ENCODE measurements at places on chromosomes 7 and 10. TPM values are rescaled to one million over a fixed set of nuclear protein-coding genes. Genes with fewer than 3 reads are reported as not detected.

MACROH2A2 gene
- total RNA-seq, result 4.5 TPM

GRCh38 chr10:350981-351501, 215.8 kb downstream of the ZMYND11 start:
- H3K27ac ChIP-seq, result no peak overlapping the region
- no peaks in the 10 kb centered on the region for H3K27me3 ChIP-seq
- peaks cover 1% of the 10 kb centered on the region for H3K4me1 ChIP-seq
- no peak for DNase-seq
- peaks cover 6% of the 10 kb centered on the region for H3K36me3 ChIP-seq

GRCh38 chr7:41685684-41686083, 17.2 kb downstream of the INHBA start:
- no peak overlapping the region for H3K4me3 ChIP-seq
- H3K27ac ChIP-seq, result no peak overlapping the region
- DNase-seq, result no peak
- H3K36me3 ChIP-seq, result no peaks in the 10 kb centered on the region
- H3K4me1 ChIP-seq, result no peaks in the 10 kb centered on the region

DNA sequence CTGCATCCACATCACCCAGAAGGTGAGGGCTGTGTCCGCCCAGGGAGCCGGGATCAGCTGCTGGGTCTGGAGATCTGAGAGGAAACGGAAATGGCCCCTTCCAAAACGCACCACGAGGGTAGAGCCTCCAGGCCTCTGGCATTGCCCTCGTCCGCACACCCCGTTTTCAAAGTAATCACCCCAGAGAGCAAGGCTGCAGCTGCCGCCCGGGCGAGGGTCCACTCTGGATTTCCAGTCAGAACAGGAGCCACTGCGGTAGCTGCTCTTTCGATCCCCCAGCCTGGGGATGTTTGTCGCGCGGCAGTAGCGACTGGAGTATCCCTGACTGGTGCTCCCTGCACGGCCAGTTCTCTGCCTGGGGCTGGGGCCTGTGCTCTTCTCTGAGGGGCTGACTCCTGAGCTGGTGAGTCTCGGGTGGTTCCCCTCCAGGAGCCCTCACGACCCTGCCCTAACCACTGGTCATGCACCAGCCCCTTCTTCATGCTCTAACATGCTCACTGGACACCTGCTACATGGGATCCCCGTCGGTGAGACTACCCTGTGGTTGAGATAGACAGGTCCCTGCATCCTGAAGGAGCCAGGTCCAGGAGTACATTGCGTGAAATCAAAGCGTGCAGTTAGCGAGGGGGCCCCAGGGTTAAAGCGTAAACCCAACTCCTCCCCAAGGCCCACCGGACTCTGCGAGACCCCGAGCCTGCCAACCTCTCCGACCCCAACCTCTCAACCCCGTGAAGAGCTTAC, 99.2 kb downstream of the FOXL3 start:
- H3K27ac ChIP-seq, result no peak overlapping the region
- no peak for DNase-seq
- H3K27me3 ChIP-seq, result peaks cover 4% of the 10 kb centered on the region

DNA sequence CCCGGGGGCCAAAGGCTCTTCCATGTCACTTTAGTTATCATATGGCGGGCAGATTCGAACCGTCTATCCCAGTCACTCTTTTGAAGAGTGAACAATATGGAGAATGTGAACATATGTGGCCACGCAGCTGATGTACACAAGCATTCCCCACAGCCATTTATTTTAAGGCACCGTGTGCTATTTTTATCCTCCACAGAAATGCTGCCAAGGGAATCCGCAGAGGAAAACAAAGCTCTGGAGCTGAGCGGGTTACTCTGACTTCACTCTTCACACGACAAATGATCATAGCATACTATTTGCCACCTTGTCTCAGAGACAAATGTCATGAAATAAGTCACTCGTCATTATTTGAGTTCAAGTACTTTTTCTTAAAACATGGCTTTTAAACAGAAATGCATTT, 100.3 kb downstream of the CTBP2 start:
- no peaks in the 10 kb centered on the region for H3K36me3 ChIP-seq
- H3K27me3 ChIP-seq, result peaks cover 21% of the 10 kb centered on the region
- H3K4me3 ChIP-seq, result no peak overlapping the region
